ENCODE measurements at places on chromosomes 7 and 10.

- DNase-seq, result peak; percentile 41
These were observed 50.0 kb downstream of the SRI start for GRCh38 chr7:88169717-88170320.

- peak; percentile 37 for DNase-seq
These were observed 141.7 kb downstream of the AUTS2 start for GRCh38 chr7:69739931-69740431.

DNA sequence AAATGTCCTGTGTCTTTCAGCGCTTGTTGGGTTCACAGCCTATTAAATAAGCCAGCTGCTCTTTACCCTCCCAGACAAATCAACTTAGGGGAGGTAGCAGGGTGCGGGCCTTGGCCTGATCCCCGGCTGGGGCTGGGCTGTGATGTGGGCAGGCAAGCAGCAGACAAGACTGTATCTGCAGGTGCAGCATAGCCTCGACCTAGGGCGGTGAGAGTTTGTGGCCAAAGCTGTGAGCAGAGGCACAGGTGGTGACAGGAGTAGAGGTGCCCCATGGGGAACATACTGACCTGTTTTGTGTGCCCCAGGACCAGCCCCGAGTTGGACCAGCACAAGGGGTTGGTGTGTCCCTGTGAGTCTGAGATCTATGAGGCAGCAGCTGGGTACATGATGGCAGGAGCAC, 885.4 kb downstream of the ZNF37A start:
- no peak for DNase-seq

DNA sequence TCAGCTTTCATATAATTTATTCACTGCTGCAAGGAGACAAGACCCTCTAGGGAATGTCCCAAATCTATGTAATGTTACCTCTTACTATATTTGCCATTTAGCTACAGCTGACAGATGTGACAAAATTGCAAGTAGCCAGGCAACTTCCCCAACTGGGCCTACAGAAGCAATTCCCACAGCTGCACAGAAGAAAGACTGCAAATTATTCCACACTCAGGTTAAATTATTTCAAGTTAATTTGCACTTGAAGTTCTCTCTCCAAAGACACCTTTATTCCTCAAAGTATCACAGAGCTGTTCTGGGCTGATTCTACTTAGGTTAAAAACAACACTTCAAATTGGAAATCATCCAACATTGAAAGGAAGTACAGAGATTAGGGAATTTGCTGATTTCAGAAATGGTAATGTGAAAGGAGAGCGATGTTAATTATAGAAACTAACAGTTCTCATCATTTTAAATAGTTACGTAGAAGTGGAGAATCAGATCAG, 133.6 kb downstream of the THSD7A start:
- no peak for DNase-seq

- no peak for DNase-seq
These were observed 8.9 kb upstream of the CH25H start for GRCh38 chr10:89216056-89216455.

- DNase-seq, result no peak
These were observed 66.9 kb downstream of the SEMA3D start for GRCh38 chr7:85119934-85120333.

- DNase-seq, result no peak
These were observed 291.4 kb downstream of the USP6NL start for GRCh38 chr10:11319990-11320602.

GRCh38 chr10:78844960-78845607, 223.7 kb upstream of the ZMIZ1 start:
- DNase-seq, result no peak

DNA sequence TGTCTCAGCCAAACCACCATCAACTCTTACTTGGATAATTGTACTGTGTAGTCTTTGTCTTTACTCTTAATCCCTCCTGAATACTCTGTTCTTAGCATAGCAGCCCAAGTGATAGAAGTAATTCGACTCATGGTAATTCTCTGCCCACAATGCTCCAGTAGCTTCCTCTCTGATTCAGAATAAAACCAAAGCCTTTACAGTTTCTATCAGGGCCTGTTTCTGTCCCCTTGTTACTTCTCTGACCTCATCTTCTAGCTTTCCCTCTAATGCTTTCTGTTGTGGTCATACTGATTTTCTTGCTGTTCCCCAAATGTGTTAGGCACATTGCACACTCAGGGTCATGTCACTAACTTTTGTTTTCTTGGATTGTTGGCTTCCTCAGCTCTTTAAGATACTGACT, 8.0 kb downstream of the ZNF518A start:
- no peak for DNase-seq

- DNase-seq, result no peak
These were observed 248.8 kb downstream of the TCERG1L start for GRCh38 chr10:131062621-131063260.

DNA sequence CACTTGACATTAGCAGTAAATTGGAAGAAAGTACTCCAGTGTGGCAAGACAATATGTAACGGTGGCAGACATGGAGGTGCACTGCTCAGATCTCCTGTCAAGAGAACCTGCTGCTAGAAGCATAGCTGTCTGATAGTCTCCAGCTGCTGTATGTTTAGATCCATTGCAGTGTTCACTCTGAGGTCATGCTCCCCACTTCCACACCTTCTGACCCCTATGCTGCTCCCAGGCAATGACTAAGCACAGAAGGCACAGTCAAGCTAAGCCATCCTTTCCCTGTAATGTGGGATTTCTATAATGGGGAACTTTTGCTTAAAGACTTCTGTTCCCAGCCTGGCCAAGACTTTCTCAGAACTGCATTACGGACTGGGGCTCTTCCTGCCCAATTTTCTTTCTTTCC, 315.8 kb downstream of the HPSE2 start:
- no peak for DNase-seq

DNA sequence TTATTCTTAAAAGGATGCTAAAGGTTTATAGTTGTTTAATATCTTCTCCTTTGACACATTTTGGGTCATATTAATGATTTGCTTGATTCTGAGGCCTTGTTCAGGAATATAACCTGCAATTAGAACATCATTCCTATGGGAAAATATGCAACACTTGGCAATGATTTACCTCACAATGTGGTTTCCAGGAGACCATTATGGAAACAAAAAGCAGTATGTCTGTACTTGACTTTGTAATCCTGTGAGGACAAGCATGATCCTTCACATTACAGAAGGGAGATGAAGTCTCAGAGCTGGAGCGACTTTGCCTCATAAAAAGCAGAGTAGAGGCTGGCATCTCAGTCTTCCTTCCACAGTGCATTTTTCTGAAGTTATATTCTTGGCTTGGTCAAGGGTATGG, 57.0 kb upstream of the CDCA7L start:
- no peak for DNase-seq

DNA sequence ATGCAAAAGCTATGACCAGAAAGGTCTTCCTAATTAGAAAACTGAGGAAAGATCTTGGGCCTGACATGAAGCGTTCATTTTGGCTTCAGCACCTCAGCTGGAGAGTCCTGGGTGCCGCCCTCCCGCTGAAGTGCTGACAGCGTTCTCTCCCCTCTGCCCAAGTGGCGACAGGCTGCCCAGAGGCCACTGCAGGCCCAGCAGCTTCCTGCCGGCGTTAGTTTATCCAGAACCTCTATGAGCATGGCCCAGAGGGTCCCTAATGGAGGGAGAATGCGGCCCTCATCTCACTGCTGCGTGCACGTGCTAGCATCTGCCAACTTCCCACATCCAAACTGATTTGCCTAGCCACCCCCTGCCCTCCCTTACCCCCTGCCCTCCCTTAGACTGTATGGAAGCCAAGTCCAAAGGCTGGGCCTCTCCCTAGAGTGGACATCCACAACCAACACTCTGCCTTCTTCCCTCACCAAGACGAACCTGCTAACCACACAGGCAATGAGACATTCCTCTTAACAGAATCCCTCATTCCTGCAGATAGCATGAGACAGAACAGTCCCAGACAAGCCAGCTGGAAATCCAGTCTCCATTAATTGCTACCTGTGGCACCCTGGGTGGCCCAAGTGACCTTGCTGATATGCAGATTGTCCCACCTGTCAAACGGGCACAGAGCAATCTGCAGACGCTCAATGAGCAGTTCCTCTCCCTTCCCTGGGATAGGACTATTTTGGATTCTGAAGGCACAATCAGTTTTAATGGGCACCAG, 108.4 kb downstream of the C10orf90 start:
- no peak for DNase-seq

- no peak for DNase-seq
These were observed 75.3 kb downstream of the DOCK4 start for GRCh38 chr7:112130729-112131410.

DNA sequence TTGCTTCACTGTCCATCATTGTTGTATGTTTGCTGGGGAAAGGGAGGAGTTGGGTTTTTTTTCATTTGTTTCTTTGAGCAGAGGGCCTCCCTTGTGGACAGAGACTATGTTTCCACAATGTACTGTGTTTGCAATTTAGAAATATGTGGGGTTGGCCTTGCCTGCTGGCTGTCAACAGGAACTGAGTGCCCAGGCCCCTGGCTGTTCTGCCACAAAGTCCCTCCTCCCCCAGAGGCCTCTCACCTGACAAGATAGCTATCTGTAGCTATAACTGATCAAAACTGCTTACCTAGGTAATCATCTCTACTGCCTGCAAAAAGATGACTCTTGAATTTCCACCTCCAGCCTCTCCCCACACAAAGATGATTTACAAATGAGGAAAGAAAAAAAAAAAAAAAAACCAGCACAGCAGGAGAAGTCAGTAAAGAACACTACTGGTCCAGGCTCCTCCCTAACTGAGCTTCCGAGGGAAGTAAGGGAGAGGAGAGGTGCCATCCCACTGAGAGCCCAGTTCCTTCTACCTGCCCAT, 121.8 kb downstream of the SGMS1 start:
- no peak for DNase-seq

DNA sequence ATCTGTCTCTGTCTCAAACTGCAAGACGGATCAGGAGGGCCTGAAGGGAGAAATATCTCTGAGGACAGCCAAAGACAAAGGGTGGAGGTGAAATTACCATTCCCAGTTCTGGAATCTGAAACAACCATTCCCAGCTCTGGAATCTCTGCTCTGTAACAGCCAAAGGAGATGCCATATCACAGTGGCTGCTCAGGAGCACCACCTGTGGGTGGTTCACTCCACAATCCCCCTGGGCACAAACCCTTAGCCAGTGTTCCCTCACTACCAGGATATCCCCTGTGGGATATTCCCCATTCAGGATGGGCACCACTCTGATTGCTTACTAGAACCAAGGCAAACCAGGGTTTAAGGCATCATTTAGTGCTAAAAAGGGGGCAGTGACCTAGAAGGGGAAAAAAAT, 199.0 kb downstream of the HTR7 start:
- DNase-seq, result no peak

DNA sequence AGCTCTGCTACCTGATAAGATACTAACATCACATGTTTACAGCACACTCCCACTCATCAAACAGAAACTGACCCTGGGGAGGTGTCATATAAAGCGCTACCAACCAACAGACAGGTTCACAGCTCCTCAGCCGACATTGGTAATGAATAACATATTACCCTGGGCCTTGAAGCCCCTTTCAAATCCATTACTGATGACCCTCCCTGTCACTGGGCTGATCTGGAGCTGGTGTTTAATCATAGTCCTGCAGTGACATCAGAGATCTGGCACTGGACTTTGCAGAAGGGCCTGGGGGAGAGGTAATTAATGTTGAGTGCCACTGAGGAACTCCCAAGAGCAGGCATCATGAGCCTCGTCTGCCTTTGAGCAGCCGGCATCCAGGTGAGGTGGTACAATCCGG, 306.5 kb upstream of the NFE2L3 start:
- DNase-seq, result no peak

- DNase-seq, result no peak
These were observed 43.7 kb upstream of the BPGM start for GRCh38 chr7:134602881-134603451.

- no peak for DNase-seq
These were observed 267.5 kb upstream of the KAT6B start for GRCh38 chr10:74558897-74559296.

GRCh38 chr7:138935465-138936011, 45.7 kb downstream of the KIAA1549 start:
- no peak for DNase-seq

GRCh38 chr7:143321242-143321641, 5.3 kb downstream of the CLCN1 start:
- no peak for DNase-seq

GRCh38 chr7:108460964-108461363, 4.7 kb upstream of the NRCAM start:
- DNase-seq, result no peak

- no peak for DNase-seq
These were observed 30.3 kb upstream of the NCAPG2 start for GRCh38 chr7:158734861-158735260.

DNA sequence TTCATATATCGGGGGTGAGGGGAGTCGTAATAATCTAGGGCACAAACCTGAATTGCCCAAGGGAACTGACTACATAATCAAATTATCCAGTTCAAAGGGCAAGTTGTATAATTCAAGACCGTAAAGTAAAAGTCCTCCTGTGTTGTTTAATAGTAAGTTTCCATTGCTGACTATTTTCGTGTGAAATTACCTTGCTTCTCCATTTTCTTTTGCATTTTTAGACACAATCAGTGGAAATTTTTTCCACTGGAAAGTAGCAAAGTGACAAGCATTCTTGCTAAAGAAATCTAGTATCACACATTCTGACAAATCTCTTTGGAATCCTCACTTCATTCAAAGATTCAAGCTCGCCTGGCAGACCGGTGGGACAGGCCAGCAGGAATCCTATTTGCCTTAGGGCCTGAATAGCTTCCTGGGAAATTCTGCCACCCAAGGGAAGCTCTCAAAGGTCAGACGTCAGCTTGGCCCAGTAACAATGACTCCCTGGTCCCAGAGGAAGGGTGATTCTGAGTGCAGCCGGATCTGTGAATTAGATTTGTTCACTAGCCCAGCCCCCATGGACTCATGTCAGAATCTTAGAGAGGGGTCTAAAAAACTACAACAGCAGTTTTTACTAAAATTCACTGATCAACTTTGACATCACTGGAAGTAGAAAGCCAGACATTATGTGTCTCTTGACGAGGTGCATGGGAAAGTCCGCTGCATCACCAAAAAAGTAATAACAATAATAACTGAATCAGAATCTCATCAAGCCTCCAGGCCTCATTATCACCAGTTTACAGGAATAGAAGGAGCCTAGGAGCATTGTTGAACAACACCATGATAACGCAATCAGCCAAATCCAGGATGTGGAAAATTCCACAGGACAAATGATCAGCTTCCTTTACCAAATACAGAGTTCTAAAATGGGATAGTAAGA, 161.0 kb downstream of the SKIDA1 start:
- no peak for DNase-seq

GRCh38 chr10:985361-985760, 2.9 kb upstream of the GTPBP4 start:
- DNase-seq, result no peak
